ENCODE measurements at places on chromosomes 7 and 10. TPM values are rescaled to one million over a fixed set of nuclear protein-coding genes. Genes with fewer than 3 reads are reported as not detected.

- no peak for DNase-seq
Observed at GRCh38 chr10:18561861-18562551, 89.4 kb downstream of the NSUN6 start.

DNA sequence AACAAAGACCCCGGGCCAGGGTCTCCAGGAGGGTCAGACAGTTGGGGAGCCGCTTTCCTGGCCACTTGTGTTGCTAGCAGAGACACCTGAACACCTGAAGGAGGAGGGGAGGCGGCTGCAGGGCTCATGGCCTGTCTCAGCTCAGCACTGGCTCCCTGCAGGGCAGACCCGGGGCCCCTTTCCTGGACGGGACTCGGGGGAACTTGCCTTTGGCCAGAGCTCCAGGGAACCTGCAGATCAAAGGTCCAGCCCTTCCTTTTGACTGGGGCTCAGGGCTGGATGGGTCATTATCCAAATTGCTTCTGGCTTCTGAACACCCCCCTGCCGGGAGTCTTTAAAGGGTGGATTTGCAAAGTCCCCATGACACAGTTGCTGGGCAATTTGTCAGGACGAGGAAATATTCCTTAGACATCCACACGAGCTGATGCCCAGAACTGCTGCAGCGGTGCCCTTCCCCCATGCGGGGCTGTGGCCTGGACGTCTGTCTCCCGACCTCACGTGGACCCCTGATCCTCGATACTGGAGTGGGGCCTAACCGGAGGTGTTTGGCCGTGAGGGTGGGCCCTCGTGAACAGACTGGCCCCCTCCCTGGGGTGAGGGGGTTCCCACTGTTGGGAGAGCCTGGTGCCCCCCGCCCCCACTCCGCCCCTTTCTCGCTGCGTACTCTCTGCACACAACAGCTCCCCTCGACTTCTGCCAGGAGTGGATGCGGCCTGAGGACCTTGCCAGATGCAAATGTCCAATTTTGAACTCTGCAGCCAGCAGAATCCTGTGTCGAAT is 194.3 kb downstream of the ELFN1 start:
- DNase-seq, result no peak

DNA sequence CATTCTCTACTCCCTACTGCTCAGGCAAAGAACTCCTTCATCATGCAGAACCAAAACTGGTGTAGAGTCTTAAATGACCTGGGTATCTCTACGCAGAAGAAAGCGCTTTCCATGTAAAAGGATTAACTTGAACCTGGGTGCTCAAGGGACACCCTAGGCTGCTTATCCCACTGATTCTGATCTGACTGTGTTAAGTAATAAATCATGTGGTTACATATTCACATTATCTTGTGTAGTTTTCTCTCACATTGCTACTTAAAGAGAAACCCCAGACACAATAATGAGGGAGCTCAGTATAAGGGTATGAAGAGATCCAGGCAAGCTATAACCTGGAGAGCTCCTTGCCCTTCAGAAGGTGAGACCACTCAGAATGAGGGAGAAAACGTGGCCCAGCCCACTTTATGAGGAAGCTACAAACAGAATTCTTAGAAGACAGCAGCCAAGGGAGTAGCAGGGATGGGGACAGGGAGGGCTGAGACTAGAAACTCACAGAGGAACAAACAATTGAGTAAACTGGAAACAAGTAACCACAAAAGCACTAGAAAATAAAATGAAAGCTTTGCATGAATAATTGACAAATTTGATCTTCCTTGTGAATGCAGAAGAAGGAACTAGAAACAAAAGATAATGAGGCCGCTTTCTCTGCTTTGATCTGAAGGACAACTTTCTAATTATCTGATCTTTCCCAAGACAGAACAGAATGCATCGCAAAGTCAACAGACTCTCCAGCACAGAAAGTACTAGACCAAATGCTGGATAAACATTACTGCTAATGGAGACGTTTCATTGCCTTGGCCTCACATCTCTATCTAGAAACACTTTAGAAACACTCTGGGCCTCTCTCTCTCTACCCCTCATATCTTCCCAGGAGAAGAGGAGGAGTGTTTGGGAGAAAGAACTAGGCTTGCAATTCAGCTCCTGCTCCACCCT is 76.1 kb downstream of the LRRC17 start:
- DNase-seq, result no peak

DNA sequence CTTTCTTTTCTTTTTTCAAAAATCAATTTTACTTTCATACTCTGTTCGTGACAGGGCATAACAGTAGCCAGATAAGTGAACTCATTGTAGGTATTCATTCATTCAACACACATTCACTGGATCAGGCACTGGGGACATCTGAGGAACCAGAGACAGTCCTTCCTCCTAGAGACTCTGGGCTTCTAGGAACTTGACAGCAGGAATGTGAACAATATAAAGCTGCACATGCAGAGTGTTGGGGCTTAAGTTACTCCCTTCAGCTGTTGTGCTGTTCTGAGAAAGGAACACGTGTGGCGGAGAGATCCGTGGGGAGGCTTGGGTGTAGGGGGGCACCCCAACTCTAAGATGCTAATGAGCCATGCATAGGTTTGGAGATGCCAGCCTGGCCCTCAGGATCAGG is 120.4 kb downstream of the PKD1L1 start:
- no peak for DNase-seq

- no peak for DNase-seq
Observed at GRCh38 chr7:30553141-30553540, 41.5 kb upstream of the GARS1 start.

- no peak for DNase-seq
Observed at GRCh38 chr7:4144172-4144701, 537.9 kb upstream of the FOXK1 start.

DNA sequence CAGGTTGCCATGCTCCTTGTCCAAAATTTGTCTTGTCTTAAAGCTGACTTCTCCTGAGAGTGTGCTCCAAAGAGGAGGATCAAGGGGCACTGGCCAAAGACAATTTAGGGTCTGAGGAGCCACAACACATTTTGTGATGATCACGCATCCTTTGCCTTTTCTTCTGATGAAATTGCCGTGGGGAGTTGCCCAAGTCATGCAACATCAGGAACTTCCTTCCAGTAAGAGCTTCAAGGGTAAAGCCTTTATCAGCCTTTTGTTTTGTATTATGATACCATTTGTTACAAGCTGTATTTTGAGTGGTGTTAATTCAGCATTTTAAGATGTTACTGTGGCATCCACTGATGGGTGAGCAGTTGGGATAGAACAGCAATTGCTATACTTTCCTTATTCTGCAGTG is 131.2 kb upstream of the MKI67 start:
- DNase-seq, result no peak

GRCh38 chr7:158907390-158907789 is 51.0 kb downstream of the DYNC2I1 start:
- DNase-seq, result no peak

- DNase-seq, result no peak
Observed at GRCh38 chr7:119720541-119720940, 552.4 kb upstream of the KCND2 start.

DNA sequence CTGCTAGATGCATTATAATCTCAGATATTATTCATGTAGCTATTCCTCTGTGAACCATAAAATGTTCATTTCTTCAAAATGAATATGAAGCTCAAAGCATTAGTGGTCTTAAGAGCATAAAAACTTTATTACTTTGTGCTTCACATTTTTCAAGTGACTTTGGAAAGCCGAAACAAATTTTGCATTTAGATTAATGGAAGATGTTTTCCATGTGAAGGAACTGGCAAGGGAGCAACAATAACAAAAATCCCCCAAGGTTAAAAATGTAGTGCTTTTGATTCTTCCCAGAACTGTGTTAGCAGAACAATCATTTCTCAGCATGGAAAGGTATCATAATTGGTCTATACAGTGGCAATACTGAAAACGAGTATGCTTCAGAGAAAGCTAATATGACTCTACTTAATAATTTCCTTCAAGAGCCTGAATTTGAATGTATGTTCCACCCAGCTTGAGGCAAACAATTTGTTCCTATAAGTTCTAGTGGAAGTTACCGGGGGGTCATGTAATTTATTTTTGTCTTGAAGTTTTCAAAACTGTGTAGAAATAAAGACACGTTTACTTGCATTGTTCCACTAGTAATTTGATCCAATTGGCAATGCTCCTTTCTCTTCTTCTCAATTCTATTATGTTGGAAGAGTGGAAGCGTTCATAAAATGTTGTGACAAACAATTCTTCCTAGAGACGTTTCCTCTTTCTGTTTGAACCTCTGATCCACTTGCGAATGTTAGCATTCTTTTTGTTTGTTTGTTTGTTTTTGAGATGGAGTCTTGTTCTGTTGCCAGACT is 665.4 kb downstream of the AUTS2 start:
- DNase-seq, result no peak

GRCh38 chr7:131431289-131431688 is 103.6 kb downstream of the MKLN1 start:
- no peak for DNase-seq

GRCh38 chr10:71810048-71810750 is 36.9 kb upstream of the VSIR start:
- DNase-seq, result no peak

GRCh38 chr10:125711110-125711750 is 8.3 kb upstream of the EDRF1 start:
- DNase-seq, result no peak

- no peak for DNase-seq
Observed at GRCh38 chr10:2362331-2362730, 625.0 kb upstream of the ADARB2 start.

DNA sequence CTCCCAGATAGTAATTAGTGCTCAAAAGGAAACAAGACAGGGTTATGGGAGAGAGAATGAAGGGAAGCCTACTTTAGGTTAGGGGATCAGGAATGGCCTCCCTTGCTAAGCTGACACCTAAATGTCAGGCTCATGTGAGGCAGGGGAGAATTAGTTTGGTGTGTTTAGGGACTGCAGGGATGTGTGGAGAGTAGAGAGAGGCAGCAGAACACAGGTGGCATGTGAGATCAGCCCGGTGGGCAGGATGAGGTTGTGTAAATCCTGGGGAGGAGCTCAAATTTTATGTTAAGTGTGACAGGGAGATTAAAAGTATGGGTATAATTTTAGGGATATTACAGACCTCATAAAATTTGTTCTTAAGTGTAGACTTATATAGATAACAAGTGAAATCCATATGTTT is 56.2 kb upstream of the ZNF438 start:
- DNase-seq, result no peak

DNA sequence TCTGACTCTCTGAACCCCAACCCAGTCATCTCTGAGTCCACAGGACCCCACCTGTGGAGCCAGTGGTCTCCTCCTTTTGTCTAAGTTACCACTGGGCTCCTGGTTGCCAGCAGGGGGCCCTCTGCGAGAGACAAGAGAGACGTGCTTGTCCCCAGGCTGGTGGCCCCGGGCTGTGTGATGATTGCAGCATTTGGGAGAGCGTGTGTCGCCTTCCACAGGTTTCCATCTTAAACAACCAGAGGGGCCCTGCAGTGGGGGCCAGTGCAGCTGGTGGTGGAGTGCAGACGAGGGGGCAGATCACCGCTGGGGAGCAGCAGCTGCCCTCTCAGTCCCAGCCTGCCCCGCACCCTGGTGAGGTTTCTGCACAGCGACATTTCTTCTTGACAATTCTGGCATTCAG is 122.4 kb upstream of the PPP2R2D start:
- DNase-seq, result no peak

DNA sequence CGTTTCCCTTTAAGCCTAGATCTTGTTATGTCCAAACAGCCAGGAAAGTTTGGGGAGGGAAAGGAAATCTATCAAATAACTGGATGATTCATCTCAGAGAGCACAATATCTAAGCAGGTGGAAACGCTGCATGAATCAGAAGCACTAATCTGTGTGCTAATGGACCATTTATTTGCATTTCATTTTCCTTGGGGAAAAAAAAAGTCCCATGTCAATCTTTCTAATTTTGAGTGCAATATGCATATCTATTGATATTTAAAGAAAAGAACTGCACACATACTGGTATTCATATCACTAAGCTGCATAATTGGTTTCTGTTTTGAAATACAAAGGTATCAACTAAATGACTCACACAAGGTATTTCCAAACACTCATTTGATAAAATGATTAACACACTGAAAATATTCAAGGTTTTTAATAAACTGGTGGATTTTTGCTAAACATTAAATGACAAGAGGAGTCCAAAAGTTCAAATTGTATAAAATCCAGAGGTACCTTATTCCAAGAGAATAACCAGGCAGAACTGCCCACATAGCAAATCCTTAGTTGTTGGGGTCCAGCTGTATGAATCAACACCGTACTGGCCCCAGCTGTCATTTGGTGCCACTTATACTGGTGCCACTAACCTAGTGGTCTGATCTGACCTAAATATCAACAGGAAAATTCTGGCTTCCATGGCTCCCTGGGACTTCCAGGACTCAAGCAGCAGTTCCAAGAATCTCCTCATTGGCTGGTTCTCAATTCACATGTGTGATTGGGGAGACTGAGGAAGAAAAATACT is 122.2 kb upstream of the SP4 start:
- no peak for DNase-seq

- DNase-seq, result no peak
Observed at GRCh38 chr7:92325858-92326257, 80.1 kb downstream of the ANKIB1 start.

GRCh38 chr10:94500063-94500462 is 45.5 kb upstream of the HELLS start:
- no peak for DNase-seq

DNA sequence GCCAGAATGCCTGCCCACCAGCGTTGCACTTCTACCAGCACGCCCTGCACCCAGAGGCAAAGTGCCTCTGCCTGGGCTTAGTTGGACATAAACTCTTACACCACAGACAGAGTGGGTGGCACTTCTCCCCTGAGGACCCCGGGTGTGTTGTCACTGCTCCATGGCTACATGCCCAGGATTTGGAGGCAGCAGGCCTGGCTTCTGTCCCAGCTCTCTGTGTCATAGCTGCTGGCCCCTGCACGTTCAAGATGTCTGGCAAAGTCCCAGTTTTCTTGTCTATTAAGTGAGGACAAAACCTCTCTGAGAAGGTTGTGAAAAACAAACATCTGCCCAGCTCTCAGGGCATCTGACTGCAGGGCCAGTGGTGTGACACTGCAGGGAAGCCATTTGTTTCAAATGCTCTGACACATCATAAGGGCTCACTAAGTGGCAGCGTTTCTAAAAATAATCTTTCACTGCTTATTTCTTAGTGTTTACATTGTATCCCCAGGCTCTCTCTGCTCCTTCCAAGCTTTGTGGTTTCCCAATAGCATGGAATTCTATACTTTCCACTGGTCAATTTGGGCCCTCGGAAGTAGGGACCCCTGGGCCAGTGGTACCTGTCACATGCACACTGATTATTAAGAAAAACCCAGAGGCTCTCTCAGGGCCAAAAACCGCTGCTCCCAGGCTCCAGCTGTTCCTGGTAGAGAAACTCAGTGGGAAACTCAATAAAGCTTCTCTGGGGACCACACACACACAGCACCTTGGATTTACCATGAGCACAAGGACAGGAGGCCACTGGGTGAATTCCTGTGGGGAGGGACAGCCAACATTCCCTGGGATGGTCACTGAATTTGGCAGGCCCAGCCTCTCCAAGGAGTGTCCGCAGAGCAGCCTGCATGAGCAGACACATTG is 86.2 kb upstream of the ANLN start:
- DNase-seq, result peak; percentile 54

GRCh38 chr7:146956853-146957252 is 840.3 kb downstream of the CNTNAP2 start:
- DNase-seq, result no peak

- no peak for DNase-seq
Observed at GRCh38 chr7:30528779-30529178, 24.1 kb upstream of the GGCT start.

The MOSPD3 gene
- total RNA-seq, result 27.7 TPM

The CTNNA3 gene
- total RNA-seq, result 9.7 TPM

The GIGYF1 gene
- 56.1 TPM for total RNA-seq

The SLC29A4 gene
- total RNA-seq, result 9.9 TPM

The VSTM4 gene
- 45.0 TPM for total RNA-seq

The NCF1 gene
- 1.0 TPM for total RNA-seq

The SEMA3A gene
- 2.2 TPM for total RNA-seq

The RNF148 gene
- 0.50 TPM for total RNA-seq

The MUC3A gene
- total RNA-seq, result not detected

The SUN3 gene
- total RNA-seq, result not detected

The GPER1 gene
- total RNA-seq, result 1.3 TPM

The MSMB gene
- not detected for total RNA-seq

Measured in ovary (tissue), 10 donors.